ENCODE measurements at places on chromosomes 5 and 9. TPM values are rescaled to one million over a fixed set of nuclear protein-coding genes. Genes with fewer than 3 reads are reported as not detected.

DNA sequence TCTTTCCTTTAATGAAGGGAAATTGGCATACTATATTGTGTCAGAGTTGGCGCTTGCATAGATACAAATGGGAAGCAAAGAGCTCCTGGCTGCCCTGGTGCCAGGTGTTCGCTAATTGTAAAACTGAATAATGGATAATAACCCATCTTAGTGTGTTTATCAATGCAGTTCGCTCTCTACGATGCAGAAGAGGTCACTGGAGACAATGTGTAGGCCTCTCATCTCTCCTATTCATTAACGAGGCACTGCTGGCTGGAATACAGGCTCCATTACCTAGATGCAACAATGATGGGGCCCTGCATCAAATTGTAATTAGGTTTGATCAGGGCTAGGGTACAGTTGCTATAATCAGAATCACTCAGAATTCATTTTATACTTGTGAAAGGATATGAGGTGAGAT lies 171.0 kb downstream of the RMI1 start:
- no peak for DNase-seq
- no peaks in the 10 kb centered on the region for H3K36me3 ChIP-seq
- H3K4me1 ChIP-seq, result peaks cover 10% of the 10 kb centered on the region
- no peaks in the 10 kb centered on the region for H3K27me3 ChIP-seq
- no peak overlapping the region for H3K4me3 ChIP-seq
- H3K27ac ChIP-seq, result no peak overlapping the region

- no peaks in the 10 kb centered on the region for H3K36me3 ChIP-seq
- no peak overlapping the region for H3K4me3 ChIP-seq
- H3K27ac ChIP-seq, result no peak overlapping the region
- H3K4me1 ChIP-seq, result no peaks in the 10 kb centered on the region
Measured at GRCh38 chr5:158874792-158875191, 224.9 kb downstream of the EBF1 start.

The GADD45G gene
- total RNA-seq, result 19.7 TPM

DNA sequence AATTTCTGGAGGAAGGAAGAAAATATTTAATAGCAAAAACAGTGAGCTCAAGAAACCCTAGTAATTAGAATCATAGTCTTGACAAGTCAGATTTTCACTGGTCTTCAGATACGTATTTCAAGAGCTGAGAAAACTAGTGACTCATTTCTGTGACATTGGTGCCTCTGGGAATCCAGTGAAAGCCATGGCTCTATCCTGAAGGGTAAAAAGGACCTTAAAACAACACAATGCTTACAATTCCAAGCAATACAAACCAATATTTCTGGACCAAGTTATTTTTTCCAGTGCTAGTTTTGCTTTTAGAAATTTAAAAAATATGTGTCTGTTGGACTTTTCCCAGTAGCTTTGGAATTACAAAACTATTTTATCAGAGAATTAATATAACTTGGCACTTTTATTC lies 140.3 kb downstream of the LPAR1 start:
- no peak for DNase-seq
- H3K27me3 ChIP-seq, result no peaks in the 10 kb centered on the region
- no peaks in the 10 kb centered on the region for H3K36me3 ChIP-seq

DNA sequence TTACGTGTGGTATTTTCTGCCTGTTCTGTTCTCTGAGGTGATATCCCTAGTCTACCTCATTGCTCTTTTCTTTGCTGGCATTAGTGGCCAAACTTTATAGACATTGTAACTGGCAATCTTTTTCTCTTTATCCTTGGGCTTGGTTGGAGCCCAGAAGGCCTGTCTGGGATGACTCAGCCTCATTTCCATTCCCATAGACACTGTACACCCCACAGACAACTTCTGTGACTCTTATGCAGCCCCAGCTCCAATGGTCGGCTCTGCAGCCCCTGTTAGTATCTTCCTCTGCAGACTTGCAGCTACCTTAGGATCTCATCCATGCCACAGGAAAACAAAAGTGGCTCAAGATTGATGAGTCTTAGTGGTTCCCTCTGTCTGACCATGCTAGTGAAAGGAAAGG lies 79.8 kb downstream of the CFAP95 start:
- H3K27me3 ChIP-seq, result no peaks in the 10 kb centered on the region
- no peak overlapping the region for H3K27ac ChIP-seq
- H3K4me3 ChIP-seq, result no peak overlapping the region
- DNase-seq, result no peak
- H3K4me1 ChIP-seq, result no peaks in the 10 kb centered on the region

GRCh38 chr9:89986190-89986589 lies 381.4 kb downstream of the GADD45G start:
- H3K36me3 ChIP-seq, result no peaks in the 10 kb centered on the region
- no peak overlapping the region for H3K27ac ChIP-seq
- H3K4me3 ChIP-seq, result no peak overlapping the region
- H3K4me1 ChIP-seq, result no peaks in the 10 kb centered on the region
- H3K27me3 ChIP-seq, result no peaks in the 10 kb centered on the region
- no peak for DNase-seq

DNA sequence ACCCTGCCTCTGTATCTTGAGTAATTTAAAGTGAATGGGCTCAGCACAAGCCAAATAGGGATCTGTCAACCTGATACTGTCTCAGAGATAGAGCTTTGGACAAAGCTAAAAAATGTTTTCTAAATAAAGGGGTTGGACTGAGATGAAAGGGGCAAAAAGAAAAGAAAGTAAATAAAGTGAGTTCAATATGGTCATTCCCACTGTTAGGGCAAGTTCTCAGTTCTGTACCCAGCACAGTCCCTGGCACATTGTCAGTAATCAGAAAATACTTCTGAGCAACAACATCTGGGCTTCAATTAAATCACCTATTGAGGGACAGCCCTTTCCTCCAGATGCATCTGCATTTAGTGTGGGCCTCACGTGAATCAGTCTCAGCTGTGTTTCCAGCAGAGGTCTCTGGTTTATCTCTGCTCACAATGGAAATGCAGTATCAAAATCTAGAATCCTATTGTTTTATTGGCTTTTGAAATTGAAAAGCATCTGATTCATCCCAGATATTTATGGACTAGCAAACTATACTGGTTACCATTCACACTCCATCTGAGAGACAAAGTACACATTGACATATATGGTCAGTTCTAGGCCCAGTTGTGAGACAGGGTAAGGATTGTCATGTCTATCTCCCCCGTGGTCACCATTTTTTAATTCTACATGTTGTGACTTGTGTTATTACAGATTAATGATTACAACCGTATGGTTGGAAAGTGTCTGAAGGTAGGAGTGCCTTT lies 35.6 kb downstream of the ZNF474 start:
- H3K4me3 ChIP-seq, result no peak overlapping the region
- peaks cover 26% of the 10 kb centered on the region for H3K4me1 ChIP-seq
- DNase-seq, result no peak
- H3K27ac ChIP-seq, result no peak overlapping the region

The OR1Q1 gene
- not detected for total RNA-seq

The RHOBTB3 gene
- 75.6 TPM for total RNA-seq

- no peaks in the 10 kb centered on the region for H3K4me1 ChIP-seq
- H3K27me3 ChIP-seq, result no peaks in the 10 kb centered on the region
- H3K36me3 ChIP-seq, result no peaks in the 10 kb centered on the region
Measured at GRCh38 chr5:169736653-169737052, 99.6 kb downstream of the DOCK2 start.

DNA sequence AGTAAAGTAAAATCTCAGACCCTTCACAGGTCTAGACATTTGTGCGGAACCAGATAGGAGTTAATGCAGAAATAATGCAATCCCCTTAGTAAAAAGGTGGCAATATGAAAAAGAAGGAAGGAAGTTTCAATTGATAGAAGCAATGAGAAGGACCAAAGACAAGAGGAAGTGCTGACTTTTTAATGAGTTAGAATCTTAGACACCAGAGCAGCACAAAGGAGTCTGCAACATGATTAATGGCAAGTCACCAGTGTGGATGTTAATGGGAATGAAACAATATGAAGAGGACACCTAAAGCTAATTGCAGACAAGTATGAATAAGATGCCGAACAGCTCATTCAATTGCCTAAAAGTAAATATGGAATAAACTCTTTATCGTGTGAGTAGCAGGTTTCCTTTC lies 50.9 kb downstream of the MEGF9 start:
- H3K36me3 ChIP-seq, result no peaks in the 10 kb centered on the region
- no peak for DNase-seq
- H3K4me3 ChIP-seq, result no peak overlapping the region
- H3K4me1 ChIP-seq, result peaks cover 8% of the 10 kb centered on the region
- no peak overlapping the region for H3K27ac ChIP-seq

- no peaks in the 10 kb centered on the region for H3K27me3 ChIP-seq
- no peak overlapping the region for H3K27ac ChIP-seq
- no peak for DNase-seq
- H3K4me3 ChIP-seq, result no peak overlapping the region
- no peaks in the 10 kb centered on the region for H3K4me1 ChIP-seq
Measured at GRCh38 chr5:124941051-124942049, 194.9 kb upstream of the ZNF608 start.

GRCh38 chr9:20898885-20899554 lies 132.4 kb downstream of the HACD4 start:
- H3K27me3 ChIP-seq, result no peaks in the 10 kb centered on the region
- no peak overlapping the region for H3K27ac ChIP-seq
- H3K4me3 ChIP-seq, result no peak overlapping the region
- no peaks in the 10 kb centered on the region for H3K4me1 ChIP-seq

DNA sequence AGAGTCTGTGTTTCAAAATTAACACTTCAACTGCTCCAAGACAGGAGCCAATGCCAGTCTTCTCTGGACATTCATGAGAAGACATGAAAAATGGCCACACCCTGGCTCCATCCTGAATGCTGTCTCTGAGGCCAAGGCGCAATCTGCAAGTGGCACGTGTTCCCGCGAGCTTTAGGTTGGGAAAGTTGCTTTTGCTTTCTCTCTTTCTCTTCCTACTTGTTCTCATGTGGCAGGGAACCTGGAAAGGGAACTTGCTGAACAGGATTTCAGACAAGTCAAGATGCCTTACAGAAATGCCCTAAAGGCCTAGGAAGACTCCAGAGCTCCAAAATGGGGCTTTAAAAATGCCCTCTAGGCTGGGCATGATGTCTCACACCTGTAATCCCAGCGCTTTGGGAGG lies 91.9 kb upstream of the OTULINL start:
- peaks cover 10% of the 10 kb centered on the region for H3K4me1 ChIP-seq
- no peak for DNase-seq
- H3K36me3 ChIP-seq, result peaks cover 66% of the 10 kb centered on the region
- H3K4me3 ChIP-seq, result no peak overlapping the region

- DNase-seq, result no peak
- H3K4me3 ChIP-seq, result peak overlapping the region; percentile 52
- H3K27me3 ChIP-seq, result no peaks in the 10 kb centered on the region
- no peaks in the 10 kb centered on the region for H3K4me1 ChIP-seq
- H3K36me3 ChIP-seq, result peaks cover 14% of the 10 kb centered on the region
- peak overlapping the region; percentile 35 for H3K27ac ChIP-seq
Measured at GRCh38 chr5:74638544-74638969, 2.0 kb downstream of the ENC1 start.

DNA sequence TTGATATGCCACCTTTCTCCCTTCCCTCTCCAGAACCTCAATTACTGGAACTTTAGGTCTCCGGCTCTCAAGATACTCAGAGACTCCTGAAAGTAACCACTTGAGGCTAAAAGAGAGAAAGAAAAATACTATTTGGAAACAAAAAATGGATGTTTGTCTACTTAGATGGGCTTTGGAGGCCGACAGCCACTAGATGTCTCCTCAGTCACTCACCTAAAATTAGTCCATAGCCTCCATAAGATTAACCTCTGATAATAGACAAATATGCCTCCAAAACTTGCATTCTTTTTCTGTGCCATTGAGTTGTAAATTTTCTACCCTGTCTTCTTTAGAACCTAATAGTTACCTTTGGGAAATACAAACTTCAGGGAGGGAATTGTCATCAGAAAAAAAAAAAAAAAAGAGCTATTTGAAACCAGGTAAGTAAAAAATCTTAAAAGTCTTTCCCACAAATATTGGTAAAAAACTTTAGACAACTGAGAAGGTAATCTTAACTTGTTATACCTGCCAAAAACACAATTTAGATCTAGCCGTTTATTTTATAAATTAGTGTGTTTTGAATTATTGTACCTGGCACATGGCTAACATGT lies 11.2 kb upstream of the PCDH1 start:
- peaks cover 5% of the 10 kb centered on the region for H3K27me3 ChIP-seq
- H3K36me3 ChIP-seq, result no peaks in the 10 kb centered on the region
- H3K27ac ChIP-seq, result no peak overlapping the region
- H3K4me3 ChIP-seq, result no peak overlapping the region

GRCh38 chr9:126491949-126492348 lies 121.8 kb upstream of the LMX1B start:
- H3K4me3 ChIP-seq, result no peak overlapping the region
- no peaks in the 10 kb centered on the region for H3K4me1 ChIP-seq
- no peak overlapping the region for H3K27ac ChIP-seq
- H3K36me3 ChIP-seq, result no peaks in the 10 kb centered on the region
- no peak for DNase-seq

- H3K4me3 ChIP-seq, result no peak overlapping the region
- peaks cover 5% of the 10 kb centered on the region for H3K27me3 ChIP-seq
- no peak for DNase-seq
- no peaks in the 10 kb centered on the region for H3K4me1 ChIP-seq
- no peak overlapping the region for H3K27ac ChIP-seq
- H3K36me3 ChIP-seq, result no peaks in the 10 kb centered on the region
Measured at GRCh38 chr9:101484046-101484445, 48.5 kb upstream of the ALDOB start.

DNA sequence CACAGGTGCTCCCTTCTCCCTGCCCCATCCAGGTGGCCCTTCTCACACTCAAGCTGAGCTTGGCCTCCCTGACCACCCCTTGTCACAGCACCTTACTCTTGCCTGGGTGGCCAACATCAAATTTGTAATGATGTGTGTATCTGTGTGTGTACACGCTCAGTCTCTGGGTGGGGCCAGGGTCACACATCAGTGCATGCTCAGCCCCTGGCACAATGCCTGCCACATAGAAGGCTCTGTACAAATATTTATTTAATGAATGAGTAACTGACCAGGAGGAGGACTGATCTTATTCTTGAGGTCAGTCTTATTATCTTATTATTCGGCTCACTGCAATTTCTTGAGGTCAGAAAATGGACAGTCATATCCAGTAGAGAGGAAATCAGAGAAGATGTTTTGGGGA lies 41.3 kb upstream of the HAND1 start:
- H3K4me3 ChIP-seq, result no peak overlapping the region
- peaks cover 44% of the 10 kb centered on the region for H3K4me1 ChIP-seq
- H3K27ac ChIP-seq, result peak overlapping the region; percentile 13
- no peak for DNase-seq

The ARL14EPL gene
- total RNA-seq, result not detected

- peak overlapping the region; percentile 60 for H3K27ac ChIP-seq
- no peaks in the 10 kb centered on the region for H3K36me3 ChIP-seq
- H3K4me1 ChIP-seq, result peaks cover 15% of the 10 kb centered on the region
Measured at GRCh38 chr5:154523104-154523503, 45.1 kb upstream of the HAND1 start.

The F12 gene
- 0.83 TPM for total RNA-seq

GRCh38 chr5:34500236-34500847 lies 155.8 kb upstream of the RAI14 start:
- H3K4me3 ChIP-seq, result no peak overlapping the region
- no peaks in the 10 kb centered on the region for H3K27me3 ChIP-seq
- no peak for DNase-seq
- no peaks in the 10 kb centered on the region for H3K4me1 ChIP-seq

DNA sequence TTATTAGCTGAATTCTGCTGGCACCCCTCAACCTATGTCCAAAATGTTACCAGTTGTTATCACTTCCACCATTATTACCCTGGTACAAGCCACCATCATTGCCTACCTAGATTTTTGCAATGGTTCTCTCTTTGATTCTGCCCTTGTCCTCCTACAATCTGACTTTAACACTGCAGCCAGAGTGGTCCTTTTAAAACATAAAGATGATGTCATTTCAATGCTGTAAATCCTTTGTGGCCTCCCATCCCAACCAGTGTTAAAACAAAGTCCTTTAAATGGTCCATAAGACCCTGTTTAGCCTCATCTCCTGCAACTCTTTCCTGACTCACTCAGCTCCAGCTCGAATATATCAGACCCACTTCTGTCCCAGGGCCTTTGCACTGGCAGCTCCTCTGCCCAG lies 54.9 kb upstream of the FSTL4 start:
- no peaks in the 10 kb centered on the region for H3K27me3 ChIP-seq
- H3K36me3 ChIP-seq, result no peaks in the 10 kb centered on the region
- no peak overlapping the region for H3K27ac ChIP-seq

The PRR16 gene
- 5.7 TPM for total RNA-seq

Measured in sigmoid colon (tissue), 7 donors.